ENCODE measurements at places on chromosomes 6 and 20.
A peak's percentile ranks its signal among the peaks of the same experiment; 100 is the strongest.

DNA sequence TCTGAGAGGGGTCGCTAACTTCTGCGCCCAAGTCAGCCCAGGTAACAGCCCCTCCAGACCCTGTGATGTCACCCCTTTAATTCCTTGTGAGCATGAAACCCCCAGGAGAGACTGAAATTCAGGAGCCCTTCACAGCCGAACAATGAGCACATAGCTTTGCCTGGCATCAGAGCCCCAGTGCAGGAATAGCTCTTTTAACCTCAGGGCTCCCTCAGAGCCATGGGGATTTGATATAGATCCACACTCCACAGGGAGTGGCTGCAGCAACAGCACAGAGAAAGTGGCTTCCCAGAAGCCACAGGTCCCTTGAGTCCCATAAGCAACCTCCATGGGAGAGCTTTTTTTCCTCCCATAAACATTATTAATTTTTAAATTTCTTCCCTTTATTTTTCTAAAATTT lies 150.0 kb upstream of the MARCKS start:
- no peak for DNase-seq

- no peak for DNase-seq
Observed at GRCh38 chr6:11493974-11494373, 43.6 kb upstream of the TMEM170B start.

DNA sequence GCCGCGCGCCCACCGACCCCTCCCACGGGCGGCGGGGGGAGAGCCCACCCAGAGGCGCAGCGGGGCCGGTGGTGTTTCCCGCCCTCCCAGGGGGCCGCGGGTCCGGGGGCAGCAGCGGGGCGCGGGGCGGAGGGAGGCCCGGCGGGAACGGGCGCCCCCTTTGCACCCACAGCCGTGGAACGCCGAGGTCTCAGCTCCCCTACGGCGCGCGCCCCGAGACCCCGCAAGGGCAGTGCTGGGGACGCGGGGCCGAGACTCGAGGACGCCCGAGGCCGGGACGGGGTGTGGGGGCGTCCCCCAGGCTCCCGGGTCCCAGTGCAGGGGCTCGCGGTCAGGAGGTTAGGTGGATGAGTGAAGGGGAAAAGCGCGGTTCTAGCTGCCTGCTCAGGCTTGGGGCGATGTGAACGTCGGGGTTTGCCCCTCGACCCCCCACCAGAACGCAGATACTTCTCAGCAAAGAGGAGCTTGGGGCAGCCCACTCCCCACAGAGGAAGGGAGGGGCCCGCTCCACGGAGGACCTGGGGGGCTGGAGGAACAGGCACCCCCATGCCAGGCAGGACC lies 65.5 kb upstream of the BHLHE23 start:
- no peak for DNase-seq

- no peak for DNase-seq
Observed at GRCh38 chr20:63194007-63194796, 21.7 kb downstream of the YTHDF1 start.

DNA sequence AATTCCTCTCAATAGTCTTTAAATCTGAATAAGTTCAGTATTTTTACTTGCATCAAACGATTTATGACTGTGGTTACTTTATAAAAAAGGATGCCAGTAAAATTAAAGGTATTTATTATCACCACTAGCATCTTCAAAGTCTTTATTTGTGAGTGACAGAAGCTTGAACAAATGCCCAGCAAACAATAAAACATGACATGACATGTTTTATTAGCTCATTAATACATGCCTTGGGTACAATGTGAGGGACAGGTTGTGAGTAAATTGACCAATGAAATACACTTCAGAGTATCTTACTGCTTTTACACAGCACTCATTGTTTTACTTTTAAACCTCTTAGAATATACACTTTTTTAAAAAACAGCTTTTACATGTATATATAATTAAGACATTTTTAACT lies 113.4 kb upstream of the BEND3 start:
- DNase-seq = no peak

- peak; percentile 72 for DNase-seq
Observed at GRCh38 chr6:69866770-69867638, 648 bp downstream of the COL19A1 start.

DNA sequence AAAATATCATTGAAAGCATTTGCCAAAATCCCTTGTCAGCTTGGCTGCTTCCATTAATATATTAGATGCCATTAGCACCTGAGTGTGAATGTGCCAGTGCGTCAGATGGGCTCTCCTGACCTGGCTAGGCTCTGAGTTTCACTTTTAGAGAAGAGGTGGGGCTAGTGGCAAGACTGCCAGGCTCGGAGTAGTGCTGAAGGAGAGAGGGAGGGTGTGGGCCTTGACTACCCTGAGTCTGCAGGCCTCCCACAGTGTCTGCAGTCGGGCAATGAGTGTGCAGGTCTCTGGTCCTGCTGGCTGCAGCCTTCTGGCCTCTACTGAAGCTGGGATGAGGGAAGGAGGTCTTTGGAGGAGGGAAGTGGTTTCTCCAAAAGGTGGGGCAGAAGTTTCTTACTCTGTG lies 34.6 kb upstream of the PNPLA1 start:
- DNase-seq = no peak

DNA sequence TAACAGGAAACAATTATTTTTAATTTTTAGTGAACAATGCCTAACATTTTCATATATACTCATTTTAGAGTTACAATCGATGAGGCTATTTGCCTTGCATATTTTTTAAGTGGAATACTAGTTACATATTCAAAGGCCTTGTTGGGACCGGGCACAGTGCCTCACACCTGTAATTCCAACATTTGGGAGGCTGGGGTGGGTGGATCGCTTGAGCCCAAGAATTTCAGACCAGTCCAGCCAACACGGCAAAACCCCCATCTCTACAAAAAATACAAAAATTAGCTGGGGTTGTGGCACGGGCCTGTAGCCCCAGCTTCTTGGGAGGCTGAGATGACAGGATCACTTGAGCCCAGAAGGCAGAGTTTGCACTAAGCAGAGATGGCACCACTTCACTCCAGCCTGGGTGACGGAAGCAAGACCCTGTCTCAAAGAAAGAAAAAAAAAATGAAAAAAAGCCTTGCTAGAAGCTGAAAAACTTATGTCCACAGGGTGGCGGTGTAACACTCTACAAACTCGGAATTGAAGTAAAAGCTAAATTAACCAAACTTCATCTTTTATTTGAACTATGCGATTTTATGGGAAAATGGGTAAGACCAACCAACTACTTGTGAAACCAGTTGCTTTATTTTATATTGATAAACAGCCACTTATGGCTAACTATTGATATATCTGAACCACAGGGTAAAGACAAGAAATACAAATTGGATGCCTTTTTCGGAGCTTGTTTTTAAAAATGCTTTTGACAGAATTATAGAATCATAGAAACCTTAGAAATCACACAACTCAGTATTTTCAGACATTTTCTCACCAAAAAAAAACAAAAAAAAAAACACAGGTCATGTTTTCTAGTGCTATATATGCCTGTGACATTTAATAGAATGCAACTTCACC lies 24.1 kb upstream of the ROS1 start:
- DNase-seq = peak; percentile 54

DNA sequence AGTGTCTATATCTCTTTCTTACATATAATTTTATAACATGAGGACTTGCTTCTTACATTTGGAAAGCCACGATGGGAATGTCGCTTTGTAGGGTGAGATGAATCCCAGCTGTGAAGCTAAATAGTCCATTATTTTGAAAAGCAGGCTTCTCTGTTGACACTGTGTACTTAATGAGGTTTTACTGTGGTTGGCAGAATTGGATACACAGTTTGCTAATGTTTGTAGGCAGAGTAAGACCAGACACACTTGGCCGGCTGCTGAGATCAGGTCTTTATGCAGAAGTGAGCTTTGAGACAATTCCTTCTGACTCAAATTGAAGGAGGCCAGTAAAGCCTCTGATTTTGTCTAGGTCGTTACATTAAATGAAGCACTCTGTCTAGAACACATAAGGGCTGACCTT lies 93.0 kb downstream of the NDUFAF5 start:
- no peak for DNase-seq

GRCh38 chr6:4891141-4891540 lies 112.7 kb downstream of the RPP40 start:
- no peak for DNase-seq

- DNase-seq = no peak
Observed at GRCh38 chr20:23039136-23039875, 4.2 kb downstream of the SSTR4 start.

- no peak for DNase-seq
Observed at GRCh38 chr20:59977086-59977485, 18.9 kb downstream of the CDH26 start.

DNA sequence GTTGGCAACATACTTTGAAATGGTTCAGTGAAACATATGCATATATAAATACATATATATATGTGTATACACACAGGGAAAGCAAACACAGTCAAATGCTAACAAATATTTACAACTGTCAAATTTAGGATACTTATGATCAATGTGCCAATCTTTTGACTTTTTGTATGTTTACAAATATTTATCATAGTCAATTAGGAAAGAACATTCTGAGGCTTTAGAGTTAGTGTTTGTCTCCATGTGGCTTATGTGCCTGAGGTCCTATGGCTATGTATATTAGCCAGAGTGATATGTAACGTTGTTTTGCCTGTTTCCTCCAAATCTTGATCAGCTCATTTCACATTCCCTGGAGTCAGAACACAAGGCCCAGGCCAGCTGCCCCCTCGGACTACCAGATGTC lies 126.5 kb upstream of the MAN1A1 start:
- DNase-seq = no peak

GRCh38 chr6:19664878-19665612 lies 172.1 kb upstream of the ID4 start:
- no peak for DNase-seq

Data from neuronal stem cell (in vitro differentiated cells).